ENCODE measurements at places on chromosomes 6 and 20.

DNA sequence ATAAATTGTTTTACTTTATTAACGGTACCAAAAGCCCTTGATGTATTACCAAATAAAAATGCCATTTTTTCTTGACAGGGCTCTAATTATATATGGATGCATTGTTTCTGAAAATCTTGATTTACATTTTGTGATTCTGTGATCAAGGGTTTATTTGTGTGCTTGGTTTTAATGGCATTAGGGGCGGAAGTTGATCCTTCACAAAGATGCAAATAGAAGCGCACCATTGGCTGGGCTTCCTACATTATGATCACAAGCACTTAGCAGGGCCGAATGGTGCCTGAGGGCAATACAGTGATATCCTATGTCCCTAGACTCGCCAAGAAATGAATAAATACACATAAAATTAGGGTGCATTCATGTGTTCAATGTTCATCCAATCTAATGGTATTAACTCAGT is 172.9 kb upstream of the UST start:
- no peak for DNase-seq

DNA sequence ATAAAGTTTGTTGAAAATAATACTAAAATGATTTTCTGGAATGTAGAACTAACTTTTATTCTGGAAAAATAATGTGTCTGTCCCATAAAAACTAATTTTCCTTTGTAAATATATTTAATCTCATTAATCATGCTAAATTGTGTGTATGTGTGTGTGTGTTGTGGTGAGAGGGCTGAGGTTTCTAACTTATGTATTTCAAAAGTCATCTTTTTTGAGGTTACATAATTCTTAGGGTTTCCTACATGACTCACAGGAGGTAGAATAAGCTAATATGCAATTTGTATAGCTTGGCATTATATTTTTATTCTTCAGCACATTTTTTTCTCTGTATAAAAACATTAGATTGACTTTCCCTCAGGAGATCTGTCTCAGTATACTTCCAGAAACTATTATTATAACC is 64.1 kb upstream of the CLVS2 start:
- DNase-seq: no peak

GRCh38 chr6:48678390-48678789 is 567.4 kb upstream of the PTCHD4 start:
- no peak for DNase-seq

GRCh38 chr6:8017276-8017701 is 46.9 kb downstream of the BLOC1S5 start:
- DNase-seq: no peak

- peak; percentile 17 for DNase-seq
Observed at GRCh38 chr20:53578492-53579222, 15.0 kb downstream of the ZNF217 start.

DNA sequence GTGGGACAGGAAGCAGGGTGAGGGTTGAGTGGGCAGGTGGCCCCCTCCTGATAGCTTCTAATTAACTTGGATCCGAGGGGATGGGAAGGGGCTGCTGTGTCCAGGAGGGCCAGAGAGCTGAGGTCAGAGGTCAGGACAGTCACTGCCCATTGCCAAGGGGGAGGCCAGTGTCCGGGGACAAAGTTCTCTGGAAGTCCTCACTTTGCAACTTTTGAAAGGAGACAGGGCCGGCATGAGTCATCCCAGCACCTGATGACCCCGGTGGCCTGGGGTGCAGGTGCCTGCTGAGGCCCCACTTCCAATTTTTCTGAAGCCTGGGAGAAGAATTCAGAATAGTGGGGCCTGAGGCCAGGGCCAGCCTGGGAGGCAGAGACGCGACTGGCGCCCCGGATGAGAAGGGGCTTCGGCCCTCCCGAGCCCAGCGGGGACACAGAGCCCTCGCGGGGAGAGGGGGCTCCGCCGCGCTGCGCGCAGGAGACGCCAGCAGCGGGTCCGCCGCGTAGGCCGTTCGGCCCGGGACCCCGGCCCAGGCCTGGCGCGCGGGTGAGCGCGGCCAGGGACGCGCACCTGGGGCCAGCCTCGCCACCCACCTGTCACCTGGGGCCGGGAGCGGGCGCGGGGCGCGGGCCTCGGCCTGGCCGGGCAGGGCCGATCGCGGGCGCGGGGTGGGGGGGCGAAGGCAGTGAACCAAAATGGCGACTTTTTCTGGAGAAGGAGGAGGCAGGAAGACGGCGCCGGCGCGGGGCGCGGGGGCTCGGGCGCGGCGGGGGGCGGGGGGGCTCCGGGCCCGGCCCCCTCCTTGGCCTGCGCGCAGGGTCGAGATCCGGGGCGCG is 586 bp downstream of the ZNF512B start:
- no peak for DNase-seq

DNA sequence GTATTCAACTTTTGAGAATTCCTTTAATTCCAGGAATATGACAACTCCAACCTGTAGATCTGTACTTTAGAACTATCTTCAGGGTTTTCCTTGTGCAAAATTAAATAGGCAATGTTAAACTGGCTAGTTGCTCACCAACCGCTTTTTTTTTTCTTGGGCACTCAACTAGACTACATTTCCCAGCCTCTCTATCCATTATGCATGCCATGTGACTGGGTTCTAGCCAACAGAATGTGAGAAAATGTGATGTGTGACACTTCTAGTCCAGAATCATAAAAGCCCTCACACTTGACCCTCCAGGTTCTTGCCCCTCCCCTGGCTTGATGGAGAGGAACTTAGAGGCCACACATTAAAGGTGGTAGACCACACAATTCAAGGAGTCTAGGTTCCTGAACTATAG is 166.0 kb downstream of the LMBRD1 start:
- DNase-seq: no peak

- no peak for DNase-seq
Observed at GRCh38 chr6:119220452-119220851, 129.1 kb downstream of the MAN1A1 start.

DNA sequence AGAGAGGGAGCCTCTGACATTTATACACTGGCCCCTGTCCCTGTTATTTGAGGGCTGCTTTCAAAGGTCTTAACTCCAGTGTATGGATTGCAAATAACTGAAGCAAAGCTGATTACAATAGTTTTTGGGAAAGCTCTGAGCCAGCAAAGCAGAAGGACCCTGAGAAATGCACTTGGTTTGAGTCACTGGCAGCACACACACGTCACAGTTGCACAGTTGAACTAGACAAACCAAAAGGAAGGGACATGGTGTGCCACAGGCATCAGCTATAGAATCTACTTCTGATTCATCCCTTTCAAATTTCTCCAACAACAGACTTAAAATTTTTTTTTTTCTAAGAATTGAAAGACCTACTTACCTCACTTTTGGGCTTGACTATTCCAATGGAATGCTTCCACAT is 56.4 kb downstream of the SNRNP48 start:
- DNase-seq: no peak

GRCh38 chr20:54172856-54173652 is 732 bp downstream of the CYP24A1 start:
- no peak for DNase-seq

GRCh38 chr6:150905769-150906168 is 40.3 kb downstream of the MTHFD1L start:
- DNase-seq: no peak

GRCh38 chr6:57267586-57268293 is 45.6 kb upstream of the RAB23 start:
- no peak for DNase-seq

DNA sequence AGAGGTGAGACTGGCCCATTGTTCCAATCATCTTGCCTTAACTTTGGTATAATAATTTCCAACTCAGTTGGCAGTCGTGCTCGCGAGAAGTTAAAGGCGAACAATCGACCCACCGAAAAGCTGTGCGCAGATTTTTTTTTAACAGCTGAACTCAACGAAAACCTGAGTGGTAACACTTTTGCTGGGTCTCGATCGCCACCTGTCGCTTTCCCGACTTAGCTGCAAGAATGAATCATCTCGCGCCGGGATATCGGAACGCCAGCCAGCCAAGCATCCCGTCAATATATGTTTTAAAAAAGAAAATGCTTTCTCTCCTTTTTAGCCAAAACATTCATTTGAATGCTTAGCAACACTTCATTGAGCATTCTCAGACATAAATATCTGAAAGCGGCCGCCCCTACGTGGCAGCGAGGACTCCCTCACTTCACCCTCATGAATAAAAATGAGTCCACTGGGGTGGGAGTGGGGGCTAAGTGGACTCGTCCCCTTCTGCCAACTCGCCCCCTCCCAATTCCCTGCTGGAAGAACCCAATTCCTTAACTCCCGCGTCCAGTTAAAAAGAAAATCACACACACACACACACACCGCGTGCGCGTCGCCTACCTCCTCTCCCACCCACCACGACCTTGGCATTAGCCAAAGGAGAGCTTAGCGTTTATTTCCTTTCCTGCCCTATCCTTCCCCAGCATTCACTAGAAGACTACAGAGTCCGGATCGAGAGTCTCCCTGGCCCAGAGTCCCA is 1.5 kb downstream of the COL12A1 start:
- no peak for DNase-seq

DNA sequence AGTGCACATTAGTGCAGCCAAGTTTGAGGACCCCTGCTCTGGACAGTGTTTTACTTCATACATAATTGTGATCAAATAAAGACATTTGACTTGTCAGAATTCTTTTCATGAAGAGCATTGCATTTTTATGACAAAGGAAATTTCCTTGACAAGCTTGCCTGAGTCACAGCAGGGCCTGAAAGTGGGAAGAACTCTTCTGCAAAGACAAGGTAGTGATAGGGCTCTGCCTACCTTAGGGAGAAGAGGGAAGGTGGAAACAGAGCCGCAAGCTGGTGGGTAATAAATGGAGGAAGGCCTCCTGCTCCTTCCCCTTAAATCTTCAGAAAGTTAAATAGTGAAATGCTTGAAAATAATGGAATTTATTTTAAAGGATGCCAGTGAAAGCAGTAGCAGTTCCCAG is 118.2 kb downstream of the DHX35 start:
- no peak for DNase-seq

- DNase-seq: no peak
Observed at GRCh38 chr6:113825781-113826180, 31.4 kb upstream of the MARCKS start.

DNA sequence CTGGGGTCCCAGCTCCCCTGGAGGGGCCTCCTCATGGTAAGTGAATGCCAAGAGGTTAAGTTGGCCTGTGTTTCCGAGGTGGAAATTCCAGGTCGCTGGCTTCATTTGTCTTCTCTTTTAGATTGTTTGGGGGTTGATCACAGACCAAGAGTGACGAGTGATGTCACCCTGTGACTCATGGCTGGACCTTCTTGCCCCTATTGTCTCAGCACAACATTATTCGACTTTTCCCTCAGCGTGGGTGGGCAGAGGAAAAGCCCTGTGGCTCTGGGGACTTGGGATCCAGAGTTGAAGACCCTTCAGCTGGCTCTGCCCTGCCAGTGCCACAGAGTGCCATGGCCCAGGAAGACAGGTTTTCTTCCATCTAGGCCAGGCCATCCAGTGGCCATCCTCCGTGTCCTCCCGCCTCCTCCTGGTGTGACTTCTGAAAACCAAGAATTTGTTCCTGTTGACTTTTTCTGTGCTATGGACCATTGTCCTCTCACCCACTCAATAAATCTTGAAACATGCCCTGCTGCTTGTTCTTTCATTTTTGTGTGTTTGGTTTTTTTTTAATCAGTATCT is 15.4 kb upstream of the SNHG17 start:
- DNase-seq: no peak

GRCh38 chr6:143335865-143336264 is 114.6 kb downstream of the ADAT2 start:
- DNase-seq: no peak

DNA sequence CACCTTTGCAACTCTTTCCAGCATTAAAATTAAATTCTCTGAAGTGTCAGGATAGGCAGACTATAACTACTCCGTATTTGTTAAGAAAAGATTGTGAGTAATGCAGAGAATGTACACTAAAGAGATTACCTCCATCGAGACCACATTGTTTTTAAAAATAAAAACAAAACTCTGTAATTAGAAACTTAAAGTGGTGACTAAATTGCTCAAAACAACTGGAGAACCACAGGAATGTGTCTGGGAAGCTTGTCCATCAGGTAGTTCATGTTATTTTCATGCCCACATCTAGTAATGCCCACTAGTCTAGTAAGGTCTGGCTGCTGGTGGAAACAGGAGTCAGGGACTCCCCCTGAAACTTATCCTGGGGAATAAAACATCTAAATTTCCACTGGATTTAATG is 103.0 kb upstream of the FOXQ1 start:
- no peak for DNase-seq

- DNase-seq: no peak
Observed at GRCh38 chr20:48600470-48600945, 227.3 kb downstream of the PREX1 start.

DNA sequence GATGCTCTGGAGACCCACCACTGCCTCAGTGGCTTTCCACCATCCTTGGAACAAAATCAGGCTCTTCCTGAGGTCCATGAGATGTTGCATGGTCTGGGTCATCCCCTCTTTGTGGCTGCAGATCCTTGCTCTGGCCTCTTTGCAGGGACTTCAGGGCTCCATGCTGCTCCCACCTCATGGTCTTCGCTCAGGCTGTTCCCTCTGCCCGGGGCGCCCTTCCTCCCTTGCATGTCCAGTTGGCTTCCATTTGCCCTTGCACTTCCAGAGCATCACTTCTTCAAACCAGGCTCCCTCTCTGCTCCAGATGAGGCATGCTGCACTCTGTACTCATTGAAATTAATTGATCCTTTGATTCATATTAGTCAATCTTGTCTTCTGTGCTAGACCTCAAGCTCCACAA is 4.4 kb upstream of the PHACTR3 start:
- DNase-seq: no peak

DNA sequence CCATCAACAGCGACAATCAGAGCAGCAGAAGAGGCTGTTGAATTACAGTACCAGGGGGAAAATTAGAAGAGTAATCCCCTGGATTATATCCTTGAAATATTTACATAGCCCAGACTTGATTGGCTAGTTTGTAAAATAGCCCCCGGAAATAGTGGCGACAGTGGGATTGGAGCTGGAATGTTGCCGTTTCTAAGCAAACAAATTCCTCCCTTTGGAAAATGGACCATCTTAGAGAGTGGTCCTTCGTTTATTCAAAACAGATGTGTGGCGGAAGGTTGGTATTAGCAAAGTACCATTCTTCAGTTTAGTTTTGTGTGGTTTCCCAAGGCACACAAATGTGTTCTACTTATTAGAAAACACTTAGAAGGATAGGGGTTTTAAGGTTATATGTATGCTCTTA is 4.5 kb upstream of the EPB41L2 start:
- DNase-seq: no peak

GRCh38 chr6:692356-692851 is 535 bp downstream of the EXOC2 start:
- peak; percentile 62 for DNase-seq

DNA sequence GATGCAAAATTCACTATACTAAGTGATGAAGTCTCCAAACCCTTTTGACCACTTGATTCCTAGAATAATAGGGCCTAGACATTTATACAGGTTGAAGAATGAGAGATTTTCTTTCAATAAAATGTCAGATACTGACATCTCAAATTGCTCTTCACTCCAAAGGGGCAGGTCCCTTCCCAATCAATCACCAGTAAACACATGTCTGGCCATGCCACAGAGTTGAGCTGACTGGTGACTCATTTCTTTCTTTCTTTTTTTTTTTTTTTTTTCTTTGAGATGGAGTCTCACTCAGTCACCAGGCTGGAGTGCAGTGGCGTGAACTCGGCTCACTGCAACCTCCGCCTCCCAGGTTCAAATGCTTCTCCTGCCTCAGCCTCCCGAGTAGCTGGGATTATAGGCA is 388.6 kb upstream of the BTBD3 start:
- DNase-seq: no peak

GRCh38 chr6:11323666-11324452 is 91.4 kb upstream of the NEDD9 start:
- DNase-seq: no peak

Data from activated T-helper 9 cell treated with anti-CD3 and anti-CD28 coated beads, Interleukin-2, amount 50 U/mL, for 16 hours (primary cell).